ENCODE measurements at places on chromosomes 7 and 10.

DNA sequence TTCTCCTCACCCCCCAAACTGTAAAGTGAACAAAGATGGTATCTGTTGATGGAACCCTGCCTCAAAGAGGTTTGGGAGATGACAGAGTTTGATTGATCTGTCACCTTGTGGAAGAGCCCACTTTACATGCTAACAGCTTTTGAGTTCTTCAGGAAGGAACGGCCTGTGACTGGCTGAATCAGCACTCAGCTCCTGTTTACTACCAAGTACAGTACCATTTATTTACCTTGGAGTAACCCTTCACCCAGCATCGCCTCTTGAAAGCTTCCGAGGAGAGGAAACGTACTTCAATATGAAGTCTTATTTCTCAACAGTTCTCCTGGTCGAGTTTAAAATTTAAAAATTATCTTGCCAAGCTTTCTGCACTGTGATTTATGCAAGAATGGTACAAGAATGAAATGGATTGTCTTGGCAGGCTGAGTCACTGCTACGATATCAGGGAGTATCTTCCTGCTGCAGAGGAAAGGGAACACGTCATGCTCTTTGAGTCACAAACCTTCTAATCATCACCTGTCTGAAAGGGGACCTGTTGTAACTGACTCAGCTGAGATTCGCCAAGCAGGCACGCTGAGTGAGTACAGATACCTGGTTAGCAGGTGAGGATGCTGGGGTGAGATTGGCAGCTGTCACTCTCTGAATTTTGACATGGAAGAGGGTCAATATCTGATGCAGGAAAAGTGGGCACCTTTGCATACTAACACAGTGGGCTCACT, 30.1 kb downstream of the KLF6 start:
- DNase-seq: no peak

DNA sequence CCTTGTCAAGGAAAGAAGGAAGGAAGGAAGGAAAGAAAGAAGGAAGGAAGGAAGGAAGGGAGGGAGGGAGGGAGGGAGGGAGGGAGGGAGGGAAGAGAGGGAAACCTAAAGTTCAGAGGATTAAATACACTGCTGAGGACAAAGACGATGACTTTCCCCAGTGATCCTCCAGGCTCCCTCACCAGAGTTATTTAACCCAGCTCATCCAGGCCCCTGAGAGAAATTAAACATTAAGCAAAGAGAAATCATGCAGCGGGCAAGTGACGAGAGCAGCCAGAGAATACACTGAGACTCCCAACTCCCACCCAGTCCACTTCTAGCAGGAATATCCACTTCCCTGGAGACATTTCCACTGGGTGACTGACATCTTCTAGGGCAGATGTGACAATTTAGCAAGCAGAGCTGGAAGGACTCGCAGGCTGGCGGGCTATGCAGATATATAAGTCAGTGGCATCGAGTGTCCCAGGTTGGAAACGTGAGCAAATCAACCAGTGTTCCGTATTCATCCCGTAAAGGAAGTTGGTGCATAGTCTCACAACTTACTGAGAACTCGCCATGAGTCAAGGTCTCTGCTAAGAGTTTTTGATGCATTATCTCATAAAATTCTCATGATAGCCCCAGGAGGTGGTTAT, 48.7 kb downstream of the CALML3 start:
- no peak for DNase-seq

DNA sequence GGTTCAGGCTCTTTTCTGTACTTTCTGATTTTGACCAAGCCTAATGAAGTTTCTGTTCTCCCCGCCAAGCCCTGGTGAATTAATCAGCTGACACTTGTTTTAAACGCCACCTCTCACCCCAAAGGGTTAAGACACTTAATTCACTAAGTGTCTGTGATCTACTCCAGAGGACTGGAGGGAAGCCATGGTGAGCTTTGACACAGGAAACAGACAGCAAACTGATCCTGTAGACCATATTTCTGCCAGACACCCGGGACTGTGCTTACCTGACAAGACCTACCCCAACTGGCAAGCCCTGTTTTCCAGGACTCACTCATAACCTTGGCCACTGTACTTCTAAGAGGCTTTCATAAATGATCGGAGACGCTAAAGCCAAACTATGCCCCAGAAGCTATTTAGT, 126.0 kb downstream of the STRA8 start:
- DNase-seq: no peak

- DNase-seq: no peak
Observed at GRCh38 chr10:97444212-97444611, 1.6 kb downstream of the EXOSC1 start.

- no peak for DNase-seq
Observed at GRCh38 chr10:106714734-106715555, 449.6 kb downstream of the SORCS1 start.

DNA sequence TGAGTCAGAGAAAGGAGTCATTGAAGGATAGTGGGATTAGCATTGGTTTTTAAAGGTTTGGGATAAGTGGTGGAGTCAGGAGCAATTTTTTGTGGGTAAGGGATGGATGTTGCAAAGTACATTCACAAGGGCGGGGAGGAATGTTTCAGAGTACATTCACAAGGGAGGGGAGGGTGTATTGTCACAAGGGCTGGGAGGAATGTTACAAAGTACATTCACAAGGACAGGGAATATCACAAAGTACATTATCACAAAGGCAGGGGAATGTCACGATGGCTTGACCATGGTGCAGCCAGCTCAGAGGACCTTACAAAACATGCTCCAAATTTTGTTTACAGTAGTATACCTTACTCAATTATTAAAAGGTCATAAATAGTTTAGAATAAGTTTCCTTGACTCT, 30.3 kb downstream of the C1GALT1 start:
- no peak for DNase-seq

DNA sequence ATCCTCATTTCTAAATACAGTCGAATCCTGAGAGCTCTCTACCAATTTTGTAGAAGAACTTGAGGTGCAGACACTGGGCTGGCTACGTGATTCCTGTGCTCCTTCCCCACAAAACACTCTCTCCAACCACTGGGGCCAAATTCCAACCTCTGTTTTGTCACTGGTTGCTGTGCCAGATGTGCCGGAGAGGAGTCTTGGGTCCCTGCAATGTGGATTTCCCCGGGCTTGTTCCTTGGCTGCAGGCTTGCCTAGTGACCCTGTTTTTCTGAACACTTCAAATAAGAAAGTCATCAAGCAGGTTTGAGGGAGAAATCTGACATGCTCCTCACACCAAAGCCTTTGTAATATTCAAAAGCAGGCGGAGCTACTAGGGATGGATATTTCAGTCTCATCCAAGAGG, 44.4 kb upstream of the AGBL3 start:
- DNase-seq: no peak

- DNase-seq: no peak
Observed at GRCh38 chr7:155207326-155208002, 90.2 kb upstream of the INSIG1 start.

DNA sequence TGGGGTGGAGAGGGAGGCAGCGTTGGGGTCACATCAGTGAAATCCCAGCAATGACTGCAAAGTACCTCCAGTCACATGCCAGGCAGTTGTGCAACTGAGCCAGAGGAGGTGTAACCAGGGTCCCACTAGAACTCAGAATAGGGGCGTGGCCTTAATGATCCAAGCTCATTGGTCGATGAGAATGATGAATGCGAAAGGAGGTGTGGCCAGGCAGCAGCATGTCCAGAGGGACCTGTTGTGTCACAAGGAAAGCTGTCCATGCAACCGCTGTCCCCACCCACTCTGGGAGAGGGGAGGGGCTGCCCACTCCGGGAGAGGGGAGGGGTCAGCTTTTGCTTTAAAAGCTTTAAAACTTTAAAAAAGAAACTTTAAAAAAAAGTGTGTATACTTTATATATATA, 25.3 kb upstream of the MTPAP start:
- no peak for DNase-seq

GRCh38 chr10:119078422-119079179, 2.0 kb downstream of the EIF3A start:
- DNase-seq: no peak

- no peak for DNase-seq
Observed at GRCh38 chr7:24404315-24404714, 120.3 kb downstream of the NPY start.

GRCh38 chr10:106863549-106863948, 301.0 kb downstream of the SORCS1 start:
- DNase-seq: no peak

DNA sequence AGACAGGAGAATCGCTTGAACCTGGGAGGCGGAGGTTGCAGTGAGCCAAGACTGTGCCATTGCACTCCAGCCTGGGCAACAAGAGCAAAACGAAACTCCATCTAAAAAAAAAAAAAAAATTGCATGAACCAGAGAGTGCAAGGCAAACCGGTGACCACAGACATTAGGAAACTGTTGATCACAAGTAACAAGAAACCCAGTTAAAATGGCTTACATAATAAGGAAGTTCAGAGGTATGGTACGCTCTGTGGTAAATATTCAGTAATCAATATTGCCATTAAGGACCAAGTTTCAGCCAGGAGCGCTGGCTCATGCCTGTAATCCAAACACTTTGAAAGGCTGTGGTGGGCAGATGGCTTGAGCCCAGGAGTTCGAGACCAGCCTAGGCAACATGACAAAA, 9.2 kb upstream of the NT5C2 start:
- no peak for DNase-seq

GRCh38 chr10:1552406-1552805, 184.9 kb downstream of the ADARB2 start:
- no peak for DNase-seq

DNA sequence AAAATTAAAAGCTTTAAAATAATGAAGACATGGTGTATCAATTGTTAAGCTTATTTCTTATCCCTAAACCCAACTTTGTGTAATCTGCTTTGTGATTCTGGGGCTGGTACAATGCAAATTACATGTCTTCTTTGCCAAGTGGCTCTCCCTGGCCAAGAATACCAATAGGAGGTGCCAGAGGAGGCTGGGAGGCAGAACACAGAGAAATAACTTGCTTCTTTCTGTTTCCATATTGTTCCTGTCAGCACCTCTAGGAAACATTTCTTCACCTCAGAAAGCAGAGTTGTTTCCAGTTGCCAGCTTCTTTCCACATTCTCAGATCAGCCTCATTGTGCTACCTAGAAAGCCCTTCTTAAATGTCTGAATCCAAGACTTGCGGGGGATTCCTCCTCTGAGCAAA, 174.4 kb downstream of the MDFIC start:
- DNase-seq: no peak

GRCh38 chr10:84537447-84537931, 209.1 kb downstream of the CCSER2 start:
- peak; percentile 47 for DNase-seq

All from right renal pelvis (tissue), 4 donors.